ENCODE measurements at places on chromosomes 2 and 18. TPM values are rescaled to one million over a fixed set of nuclear protein-coding genes. Genes with fewer than 3 reads are reported as not detected.

TUBA4B gene
- 0.28 TPM for total RNA-seq

C2orf74 gene
- 15.2 TPM for total RNA-seq

PSTPIP2 gene
- total RNA-seq, result 0.52 TPM

CTAGE1 gene
- not detected for total RNA-seq

STAT4 gene
- total RNA-seq, result 3.2 TPM

DNAJC5G gene
- not detected for total RNA-seq

FKBP1B gene
- 10.6 TPM for total RNA-seq
